Psoas muscle (tissue), 8 donors: ENCODE measurements at places on chromosomes 4 and X. TPM values are rescaled to one million over a fixed set of nuclear protein-coding genes. Genes with fewer than 3 reads are reported as not detected.

AREG gene
- 1.3 TPM for total RNA-seq

CCDC120 gene
- 0.89 TPM for total RNA-seq

ART3 gene
- 142 TPM for total RNA-seq

FHIP1A gene
- 46.4 TPM for total RNA-seq

ZNF674 gene
- total RNA-seq, result 2.4 TPM

EDNRA gene
- 2.2 TPM for total RNA-seq

TMEM35A gene
- total RNA-seq, result 0.17 TPM

CTAG1B gene
- total RNA-seq, result not detected

GAGE12F gene
- not detected for total RNA-seq

PDCL2 gene
- total RNA-seq, result not detected

IGSF1 gene
- total RNA-seq, result 0.06 TPM

TKTL2 gene
- total RNA-seq, result not detected

IL13RA2 gene
- not detected for total RNA-seq

HELT gene
- not detected for total RNA-seq

SSX4B gene
- total RNA-seq, result not detected

FDCSP gene
- not detected for total RNA-seq

CYTL1 gene
- not detected for total RNA-seq

PROM1 gene
- total RNA-seq, result 1.5 TPM

SPATA4 gene
- 1.0 TPM for total RNA-seq

GAGE13 gene
- not detected for total RNA-seq

OPHN1 gene
- total RNA-seq, result 3.2 TPM

PIN4 gene
- 8.9 TPM for total RNA-seq
